Stimulated activated CD8-positive, alpha-beta memory T cell treated with anti-CD3 and anti-CD28 coated beads, Interleukin-7, amount 100 ng/mL, for 1 hour (primary cell): ENCODE measurements at places on chromosomes 2 and 18.

DNA sequence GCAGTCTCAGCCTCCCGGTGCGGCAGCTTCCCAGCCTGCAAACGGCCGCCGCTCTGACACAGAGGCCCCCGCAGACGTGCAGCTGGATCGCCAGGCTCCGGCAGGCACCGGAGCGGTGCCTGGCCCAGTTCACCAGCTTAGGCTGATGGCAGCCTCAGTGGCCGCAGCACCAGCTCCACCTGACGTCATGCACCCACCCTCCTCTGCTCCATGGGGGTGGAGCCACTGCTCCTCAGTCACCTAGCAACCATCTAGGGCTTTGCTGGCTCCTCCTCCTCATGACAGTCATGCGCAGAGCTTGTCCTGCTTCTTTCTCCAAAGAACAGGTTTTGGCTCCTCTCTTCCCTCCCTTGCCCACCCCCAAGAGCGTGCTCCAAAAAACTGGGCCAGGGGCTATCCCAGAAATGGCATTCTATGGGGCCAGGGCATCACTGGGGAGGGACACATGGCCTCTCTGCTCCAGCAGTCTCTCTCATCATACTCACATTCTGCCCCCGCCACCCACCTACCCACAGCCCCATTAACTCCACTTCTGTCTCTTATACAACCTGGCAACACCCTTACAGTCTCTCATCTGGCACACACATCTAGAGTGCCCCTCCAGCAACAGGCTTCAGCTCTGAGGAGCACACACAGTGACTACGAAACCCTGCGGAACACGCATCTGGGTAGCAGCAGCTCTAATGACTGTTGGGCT is 5.5 kb downstream of the DCTN1 start:
- no peak for DNase-seq

DNA sequence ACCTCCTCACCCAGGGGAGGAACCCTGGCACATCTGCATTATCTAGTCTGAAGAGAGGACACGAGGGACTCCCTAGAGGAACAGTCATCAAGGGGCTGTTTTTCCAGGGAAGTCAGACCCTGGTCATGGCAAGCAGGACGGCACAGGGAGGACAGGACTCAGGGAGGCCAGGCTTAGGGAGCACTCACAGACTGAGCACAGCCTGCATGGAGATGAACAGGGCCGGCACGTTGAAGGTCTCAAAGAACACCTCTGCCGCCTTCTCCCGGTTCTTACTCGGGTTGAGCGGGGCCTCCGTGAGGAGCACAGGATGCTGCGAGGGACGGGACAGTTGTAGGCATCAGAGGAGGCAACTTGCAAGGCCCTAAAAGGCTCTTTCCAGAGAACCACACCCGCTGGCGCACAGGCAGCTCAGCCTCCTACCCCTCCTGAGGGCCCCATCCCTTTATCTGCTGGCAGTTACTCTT is 5.1 kb downstream of the ACTR1B start:
- no peak for DNase-seq

- DNase-seq = no peak
These were observed 304.4 kb downstream of the GULP1 start for GRCh38 chr2:188596054-188596453.

- DNase-seq = no peak
These were observed 6.6 kb downstream of the EPAS1 start for GRCh38 chr2:46303822-46304221.

DNA sequence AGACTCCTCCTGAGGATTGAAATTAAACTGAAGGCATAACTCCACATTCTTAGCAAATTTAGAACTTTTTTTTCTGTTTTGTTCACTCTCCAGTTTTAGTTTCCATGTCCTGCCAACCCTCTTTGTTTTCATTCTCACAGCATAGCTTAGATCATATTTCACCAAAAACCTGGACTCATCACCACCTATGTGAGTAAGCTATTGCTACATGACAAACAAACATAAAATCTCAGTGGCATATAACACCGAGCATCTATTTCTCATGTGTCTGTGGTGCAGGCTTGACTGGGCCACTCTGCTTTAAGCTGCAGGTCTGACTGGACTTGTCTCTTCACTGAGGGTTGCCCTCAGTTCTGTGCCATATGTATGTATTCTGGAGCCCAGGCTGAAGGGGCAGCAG is 385.2 kb downstream of the ARHGAP15 start:
- DNase-seq = no peak

GRCh38 chr2:171025214-171025613 is 96.2 kb downstream of the GORASP2 start:
- DNase-seq = no peak

DNA sequence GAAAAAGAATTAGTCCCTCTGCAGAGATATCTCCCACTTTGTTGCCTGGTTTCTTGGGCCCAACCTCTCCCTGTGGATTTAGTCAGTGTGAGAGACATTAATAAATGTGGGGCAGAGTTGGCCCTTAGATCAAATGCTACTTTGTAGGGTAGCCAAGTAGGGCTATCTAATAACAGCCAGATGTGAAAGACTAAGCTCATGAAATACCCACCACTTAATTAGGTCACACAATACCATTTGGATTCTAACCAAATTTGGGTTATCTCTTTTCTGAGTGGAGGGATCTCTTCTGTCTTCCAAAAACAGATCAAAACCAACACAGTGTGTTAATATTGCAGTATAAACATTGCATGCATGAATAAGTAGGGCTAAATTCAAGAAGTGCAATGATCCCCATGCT is 626.8 kb upstream of the ZEB2 start:
- no peak for DNase-seq

- no peak for DNase-seq
These were observed 60.6 kb upstream of the CUL3 start for GRCh38 chr2:224645722-224646121.

DNA sequence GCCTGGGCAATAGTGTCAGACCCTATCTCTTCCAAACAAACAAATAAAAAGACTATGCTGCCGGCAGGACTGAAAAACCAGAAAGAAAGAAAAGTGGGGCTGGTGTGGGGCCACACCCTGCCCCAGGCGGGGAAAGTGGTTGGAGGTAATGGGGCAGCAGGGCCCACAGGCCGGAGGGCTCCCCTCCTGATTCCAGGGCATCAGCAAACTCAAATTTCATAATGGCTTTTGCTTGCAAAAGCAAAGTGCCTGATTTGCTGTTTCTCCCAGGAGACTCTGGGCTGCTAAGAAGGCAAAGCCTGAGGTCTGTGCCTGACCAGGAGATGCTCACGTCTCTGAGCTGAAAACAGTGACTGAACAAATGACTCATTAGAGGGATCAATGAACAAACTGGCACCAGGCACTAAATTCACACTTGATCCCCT is 121.9 kb downstream of the HDAC4 start:
- DNase-seq = no peak

GRCh38 chr2:231701456-231702373 is 6.6 kb upstream of the PTMA start:
- no peak for DNase-seq

DNA sequence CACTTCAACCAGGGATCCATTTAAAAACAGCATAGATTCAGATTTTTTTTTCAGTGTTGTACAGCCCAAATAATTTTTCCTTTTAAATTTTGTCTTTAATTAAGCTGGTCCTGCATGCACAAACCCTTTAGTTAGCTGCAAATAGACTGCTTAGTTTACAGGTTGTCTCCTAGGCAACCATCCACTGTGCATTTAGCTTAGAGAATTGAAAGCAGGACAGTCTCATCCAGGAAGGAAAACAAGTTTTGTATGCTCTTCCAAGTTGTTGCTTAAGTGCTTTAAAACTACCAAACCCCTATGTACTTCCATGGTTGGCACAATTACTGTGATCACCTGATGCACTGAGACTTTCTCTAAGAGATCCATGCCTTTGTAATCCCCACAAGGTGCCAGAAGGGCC is at the start of gene MAP3K19:
MAP3K19 (minus strand) TSS at position 148 of the 400 bp plus-strand sequence. CDS start 22,800 bp downstream, outside the sequence.
- no peak for DNase-seq

GRCh38 chr18:36348971-36349417 is 51.5 kb downstream of the FHOD3 start:
- DNase-seq = no peak

DNA sequence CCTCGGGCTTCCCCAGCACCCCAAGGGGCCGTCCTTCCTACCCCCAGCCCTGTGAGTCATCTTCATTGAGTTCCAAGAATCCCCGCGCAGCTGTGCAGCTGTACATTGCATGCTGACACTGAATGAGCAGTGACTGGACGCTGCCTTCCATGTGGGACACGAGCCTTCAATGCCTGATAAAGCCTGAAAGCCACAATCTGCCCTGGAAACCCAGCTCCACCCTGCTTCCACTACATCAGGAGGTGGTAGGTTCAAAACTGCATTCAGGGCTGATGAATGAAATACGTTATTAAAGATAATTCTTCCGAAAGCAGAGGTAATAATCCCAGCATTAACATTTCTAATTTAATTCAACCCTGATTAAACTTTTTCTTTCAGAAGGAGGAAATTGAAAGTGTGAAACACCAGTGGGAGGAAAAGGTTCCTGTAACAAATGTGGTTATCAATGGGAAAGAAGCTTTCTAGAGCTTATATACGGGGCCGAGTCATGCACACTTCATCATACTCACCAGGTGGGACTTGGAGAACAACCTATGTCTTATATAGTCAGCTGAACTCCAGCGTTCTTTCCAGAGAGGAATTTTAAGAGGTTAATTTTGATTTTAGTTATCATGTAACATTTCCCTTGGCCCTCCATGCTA is 360.1 kb downstream of the LPIN1 start:
- peak; percentile 1 for DNase-seq

- no peak for DNase-seq
These were observed 568.7 kb upstream of the CNTNAP5 start for GRCh38 chr2:123456416-123456815.

GRCh38 chr2:39409697-39410389 is 27.2 kb downstream of the MAP4K3 start:
- DNase-seq = no peak

- DNase-seq = no peak
These were observed 19.4 kb downstream of the TEX44 start for GRCh38 chr2:231612109-231612455.

DNA sequence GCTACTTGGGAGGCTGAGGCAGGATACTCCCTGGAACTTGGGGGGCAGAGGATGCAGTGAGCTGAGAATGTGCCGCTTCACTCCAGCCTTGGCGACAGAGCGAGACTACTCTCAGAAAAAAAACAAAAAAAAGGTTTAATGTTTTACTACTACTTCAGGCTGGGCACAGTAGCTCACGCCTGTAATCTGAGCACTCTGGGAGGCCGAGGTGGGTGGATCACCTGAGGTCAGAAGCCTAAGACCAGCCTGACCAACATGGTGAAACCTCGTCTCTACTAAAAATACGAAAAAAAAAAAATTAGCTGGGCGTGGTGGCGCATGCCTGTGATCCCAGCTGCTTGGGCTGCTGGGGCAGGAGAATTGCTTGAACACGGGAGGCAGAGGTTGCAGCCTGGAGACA is 75.7 kb upstream of the ATIC start:
- DNase-seq = no peak

DNA sequence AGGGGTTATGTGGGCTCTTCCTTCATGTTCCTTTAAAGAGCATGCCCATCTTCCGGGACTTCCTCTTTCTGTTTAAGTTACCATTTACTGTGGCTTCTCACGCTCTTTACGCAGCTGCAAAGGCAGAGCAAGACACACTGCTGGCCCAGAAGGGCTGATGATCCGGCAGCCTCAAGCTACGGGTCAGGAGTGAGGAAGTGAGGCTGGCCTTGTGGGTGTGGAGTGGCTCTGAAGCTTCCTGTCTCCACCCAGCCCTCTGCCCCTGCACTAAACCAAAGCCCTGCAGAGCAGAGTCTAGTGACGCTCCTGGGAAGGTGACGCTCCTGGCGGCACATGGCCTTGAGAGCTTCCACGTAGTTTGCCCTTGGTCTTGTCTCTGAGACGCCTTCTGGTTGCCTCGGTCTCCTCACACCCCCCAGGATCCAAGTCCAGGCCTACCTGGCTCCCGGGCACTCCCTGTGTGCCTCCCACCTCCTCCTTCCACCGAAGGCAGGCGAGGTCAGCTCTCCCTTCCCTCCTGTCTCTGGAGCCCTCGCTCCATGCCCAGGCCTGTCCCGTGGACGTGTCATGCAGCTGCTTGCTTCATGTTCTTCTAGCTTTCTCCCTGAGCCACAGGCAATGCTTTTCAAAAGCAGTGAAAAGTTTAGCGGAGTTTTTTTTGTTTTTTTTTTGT is 50.3 kb downstream of the ARL4C start:
- DNase-seq = peak; percentile 51

DNA sequence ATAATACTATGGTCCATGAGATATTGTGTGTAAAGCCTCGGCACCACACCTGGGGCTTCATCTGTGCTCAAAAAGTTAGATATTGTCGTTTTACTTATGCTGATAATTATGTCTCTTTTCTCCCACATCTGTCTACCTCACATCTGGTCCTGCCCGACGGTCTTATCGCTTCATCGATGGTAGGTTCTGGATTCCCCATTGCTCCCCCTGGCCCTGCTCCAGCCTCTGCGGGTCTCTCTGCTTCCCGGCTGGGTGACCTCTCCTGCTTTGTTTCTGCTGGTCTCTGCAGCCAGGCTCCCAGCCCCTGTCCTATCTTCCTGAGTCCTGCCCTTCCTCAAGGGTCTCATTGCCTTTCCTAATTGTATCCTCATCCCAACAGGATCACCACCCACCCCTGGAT is 294.2 kb downstream of the NDUFA10 start:
- no peak for DNase-seq

DNA sequence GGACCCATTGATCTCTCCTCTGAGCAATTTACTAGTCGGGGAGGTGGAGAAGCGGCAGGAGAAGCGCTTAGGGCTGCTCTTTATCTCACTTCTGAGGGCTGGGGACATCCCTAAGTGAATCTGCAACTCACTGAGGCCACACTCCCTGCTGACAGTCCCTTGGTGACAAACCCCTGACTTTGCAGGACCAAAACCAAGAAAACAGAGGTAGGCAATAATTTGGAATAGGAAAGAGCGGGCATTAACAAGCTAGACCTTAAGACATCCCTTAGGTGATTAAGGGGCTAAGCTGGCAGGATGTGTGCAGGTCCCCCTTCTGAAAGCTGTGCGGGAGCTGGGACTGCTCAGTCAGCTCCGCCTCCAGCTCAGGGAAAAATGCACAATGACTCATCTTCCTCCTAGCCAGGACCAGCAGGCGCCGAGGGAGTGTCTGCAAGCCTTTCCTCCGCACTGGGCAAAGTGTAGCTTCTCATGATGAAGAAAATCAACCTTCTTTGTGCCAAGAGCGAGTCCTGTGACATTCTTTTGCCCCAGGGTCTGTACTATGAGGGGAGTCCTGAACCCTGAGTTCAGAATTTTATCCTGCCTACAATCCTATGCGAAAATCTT is 63.3 kb downstream of the BOD1L2 start:
- DNase-seq = no peak

DNA sequence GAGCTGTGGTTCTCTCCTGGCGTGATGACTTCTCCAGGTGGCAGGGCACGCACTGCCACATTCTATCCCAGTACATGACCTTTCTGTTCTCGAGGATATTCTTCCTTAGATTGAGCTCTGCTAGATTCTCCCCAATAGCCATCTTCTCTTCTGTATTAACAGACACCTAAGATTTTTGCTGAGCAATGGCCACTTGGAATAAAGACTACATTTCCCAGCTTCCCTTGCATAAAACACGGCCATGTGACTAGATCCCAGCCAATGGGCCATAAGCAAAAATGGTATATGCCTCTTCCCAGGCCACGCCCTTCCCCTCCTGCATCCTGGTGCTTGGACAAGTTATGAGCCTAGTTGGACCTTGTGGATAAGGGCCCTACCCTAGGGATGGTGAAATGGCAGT is 82.1 kb downstream of the EIF2AK3 start:
- no peak for DNase-seq

- no peak for DNase-seq
These were observed 537.5 kb downstream of the MBD2 start for GRCh38 chr18:53686965-53687364.

- DNase-seq = no peak
These were observed 1327.2 kb upstream of the DDX18 start for GRCh38 chr2:116487336-116487735.

GRCh38 chr2:74860521-74860920 is 26.6 kb downstream of the HK2 start:
- no peak for DNase-seq

- DNase-seq = no peak
These were observed 42.0 kb upstream of the MYL1 start for GRCh38 chr2:210356944-210357343.
